ENCODE measurements at places on chromosomes 5 and 9.

GRCh38 chr9:128304971-128305288, 17.3 kb downstream of the TRUB2 start:
- no peak for DNase-seq

DNA sequence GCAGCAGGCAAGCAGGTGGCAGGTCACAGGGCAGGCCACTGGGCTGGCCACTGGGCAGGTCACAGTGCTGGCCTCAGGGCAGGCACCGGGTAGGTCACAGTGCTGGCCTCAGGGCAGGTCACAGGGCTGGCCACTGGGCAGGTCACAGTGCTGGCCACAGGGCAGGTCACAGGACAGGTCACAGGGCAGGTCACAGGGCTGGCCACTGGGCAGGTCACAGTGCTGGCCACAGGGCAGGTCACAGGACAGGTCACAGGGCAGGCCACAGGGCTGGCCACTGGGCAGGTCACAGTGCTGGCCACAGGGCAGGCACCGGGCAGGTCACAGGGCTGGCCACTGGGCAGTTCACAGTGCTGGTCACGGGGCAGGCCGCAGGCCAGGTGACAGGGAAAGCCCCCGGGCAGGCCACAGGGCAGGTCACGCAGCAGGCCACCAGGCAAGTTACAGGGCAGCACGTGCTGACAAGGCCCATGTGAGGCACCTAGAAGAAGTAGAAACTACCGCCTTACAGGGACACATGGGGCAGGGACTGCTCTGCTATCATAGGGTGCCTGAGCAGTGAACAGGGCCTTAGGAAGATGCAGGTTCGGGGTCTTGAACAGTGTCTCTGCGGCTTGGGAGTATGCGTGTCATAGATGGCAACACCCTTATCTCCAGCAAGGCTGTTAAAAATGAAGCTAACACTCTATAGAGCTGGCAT, 18.6 kb upstream of the MED10 start:
- DNase-seq = no peak

DNA sequence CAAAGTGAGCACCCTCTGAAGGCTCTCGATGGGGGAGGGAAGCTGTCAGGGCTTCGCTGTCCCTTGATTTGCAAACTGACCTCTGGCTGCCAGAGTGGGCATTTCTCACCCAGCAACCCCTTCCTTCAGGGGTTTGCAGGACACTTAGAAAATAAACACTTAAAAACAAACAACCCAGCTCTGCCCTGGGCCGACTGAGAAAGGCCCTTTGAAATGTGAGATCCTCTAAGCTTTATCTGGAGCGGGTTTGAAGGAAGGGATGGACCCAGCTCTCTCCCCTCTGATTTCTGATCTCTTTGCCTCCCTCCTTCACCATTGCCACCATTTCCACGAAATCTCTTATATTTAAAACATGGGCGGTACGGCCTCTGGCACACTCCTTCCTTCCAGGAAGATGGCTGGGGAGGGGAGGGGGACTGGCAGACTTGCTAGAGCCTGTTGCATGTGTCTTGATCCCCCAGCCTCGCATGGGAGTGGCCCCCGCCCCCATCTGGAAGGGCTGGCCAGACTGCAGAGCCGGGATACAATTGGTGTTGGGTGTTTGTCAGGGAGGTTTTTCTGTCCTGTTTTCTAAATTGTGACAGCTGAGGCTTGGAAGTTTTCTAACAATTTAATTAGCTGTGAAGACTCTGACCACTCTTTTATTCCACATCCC, 20.2 kb downstream of the OLFM1 start:
- DNase-seq = no peak

- no peak for DNase-seq
Observed at GRCh38 chr5:128637031-128637430, 99.0 kb upstream of the FBN2 start.

GRCh38 chr9:112617371-112617770, 100.5 kb downstream of the INIP start:
- DNase-seq = no peak

- DNase-seq = no peak
Observed at GRCh38 chr5:150567031-150567717, 59.2 kb downstream of the NDST1 start.

DNA sequence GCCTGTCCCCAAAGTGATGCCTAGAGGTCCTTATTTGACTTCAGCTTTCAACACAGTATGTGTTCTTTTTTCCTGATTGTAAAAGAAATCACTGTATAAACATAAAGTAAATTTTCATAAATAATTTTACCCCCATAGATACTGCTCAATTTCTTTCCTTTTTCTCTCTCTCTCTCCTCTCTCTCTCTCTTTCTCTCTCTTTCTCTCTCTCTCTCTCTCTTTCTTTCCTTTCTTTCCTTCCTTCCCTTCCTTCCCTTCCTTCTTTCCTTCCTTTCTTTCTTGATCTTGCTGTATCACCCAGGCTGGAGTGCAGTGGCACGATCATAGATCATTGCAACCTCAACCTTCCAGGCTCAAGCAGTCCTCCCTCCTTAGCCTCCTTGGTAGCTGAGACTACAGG, 64.8 kb downstream of the PDZD2 start:
- DNase-seq = no peak

DNA sequence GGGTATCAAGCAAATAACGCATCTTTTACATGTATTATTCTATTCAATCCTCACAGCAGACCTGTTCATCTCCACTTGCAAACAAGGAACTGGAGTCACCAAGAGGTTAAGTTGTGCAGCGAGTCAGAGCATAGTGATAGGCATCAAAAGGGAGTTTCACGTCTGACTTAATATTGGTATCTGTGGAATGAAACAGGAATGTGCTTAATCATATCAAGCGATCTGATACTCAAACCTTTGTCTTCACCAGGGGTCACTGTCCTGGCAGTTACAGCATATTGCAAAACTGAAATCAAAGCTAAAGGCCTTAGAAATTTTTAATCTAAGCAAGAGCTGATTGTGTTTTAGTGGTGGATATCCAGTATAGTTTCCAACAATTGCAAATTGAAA, 271.6 kb downstream of the PLK2 start:
- peak; percentile 69 for DNase-seq

GRCh38 chr5:179763215-179763945, 30.4 kb upstream of the LTC4S start:
- DNase-seq = peak; percentile 68

- DNase-seq = no peak
Observed at GRCh38 chr9:78189461-78189860, 46.4 kb upstream of the CEP78 start.

DNA sequence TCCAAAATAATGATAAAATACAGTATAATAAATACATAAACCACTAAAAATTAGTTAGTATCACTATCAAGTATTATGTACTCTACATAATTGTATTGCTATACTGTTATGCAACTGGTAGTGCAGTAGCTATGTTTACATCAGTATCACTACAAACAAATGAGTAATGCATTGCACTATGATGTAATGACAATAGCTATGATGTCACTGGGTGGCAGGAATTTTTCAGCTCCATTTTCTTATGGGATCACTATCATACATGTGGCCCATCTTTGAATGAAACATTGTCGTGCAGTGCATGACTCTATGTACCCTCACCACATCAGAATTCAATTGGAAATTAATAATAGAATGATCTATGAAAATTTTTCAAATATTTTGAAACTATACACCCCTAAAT, 201.3 kb downstream of the MPDZ start:
- DNase-seq = no peak

DNA sequence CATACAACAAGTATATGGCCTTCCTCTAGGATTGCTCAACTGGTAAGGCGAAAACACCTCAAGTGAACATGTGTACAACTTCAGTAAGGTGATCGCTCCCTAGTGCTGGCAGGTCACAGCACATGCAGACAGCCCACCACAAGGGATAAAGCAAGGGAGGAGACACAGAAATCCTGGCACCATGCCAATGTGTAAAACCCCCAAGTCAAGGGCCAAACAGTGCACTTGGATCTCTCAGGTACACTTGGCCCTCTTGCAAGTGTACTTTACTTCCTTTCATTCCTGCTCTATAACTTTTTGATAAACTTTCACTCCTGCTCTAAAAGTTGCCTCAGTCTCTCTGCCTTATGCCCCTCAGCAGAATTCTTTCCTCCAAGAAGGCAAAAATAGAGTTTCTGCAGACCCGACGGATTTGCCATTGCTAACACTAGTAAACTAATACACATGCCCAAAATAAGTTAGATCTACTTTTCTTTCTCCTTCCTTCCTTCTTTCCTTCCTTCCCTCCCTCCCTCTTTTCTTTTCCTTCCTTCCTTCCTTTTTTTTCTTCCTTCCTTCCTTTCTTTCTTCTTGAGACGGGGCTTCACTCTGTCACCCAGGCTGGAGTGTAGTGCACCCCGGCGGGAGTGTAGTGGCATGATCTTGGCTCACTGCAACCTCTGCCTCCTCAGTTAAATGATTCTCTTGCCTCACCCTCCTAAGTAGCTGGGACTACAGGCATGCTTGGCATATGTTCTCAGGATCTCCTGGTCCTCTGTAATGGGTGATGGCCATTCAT, 6.8 kb upstream of the LNPEP start:
- no peak for DNase-seq

GRCh38 chr5:33068786-33069185, 357.7 kb downstream of the NPR3 start:
- no peak for DNase-seq

- no peak for DNase-seq
Observed at GRCh38 chr9:2043243-2043642, 28.1 kb downstream of the SMARCA2 start.

DNA sequence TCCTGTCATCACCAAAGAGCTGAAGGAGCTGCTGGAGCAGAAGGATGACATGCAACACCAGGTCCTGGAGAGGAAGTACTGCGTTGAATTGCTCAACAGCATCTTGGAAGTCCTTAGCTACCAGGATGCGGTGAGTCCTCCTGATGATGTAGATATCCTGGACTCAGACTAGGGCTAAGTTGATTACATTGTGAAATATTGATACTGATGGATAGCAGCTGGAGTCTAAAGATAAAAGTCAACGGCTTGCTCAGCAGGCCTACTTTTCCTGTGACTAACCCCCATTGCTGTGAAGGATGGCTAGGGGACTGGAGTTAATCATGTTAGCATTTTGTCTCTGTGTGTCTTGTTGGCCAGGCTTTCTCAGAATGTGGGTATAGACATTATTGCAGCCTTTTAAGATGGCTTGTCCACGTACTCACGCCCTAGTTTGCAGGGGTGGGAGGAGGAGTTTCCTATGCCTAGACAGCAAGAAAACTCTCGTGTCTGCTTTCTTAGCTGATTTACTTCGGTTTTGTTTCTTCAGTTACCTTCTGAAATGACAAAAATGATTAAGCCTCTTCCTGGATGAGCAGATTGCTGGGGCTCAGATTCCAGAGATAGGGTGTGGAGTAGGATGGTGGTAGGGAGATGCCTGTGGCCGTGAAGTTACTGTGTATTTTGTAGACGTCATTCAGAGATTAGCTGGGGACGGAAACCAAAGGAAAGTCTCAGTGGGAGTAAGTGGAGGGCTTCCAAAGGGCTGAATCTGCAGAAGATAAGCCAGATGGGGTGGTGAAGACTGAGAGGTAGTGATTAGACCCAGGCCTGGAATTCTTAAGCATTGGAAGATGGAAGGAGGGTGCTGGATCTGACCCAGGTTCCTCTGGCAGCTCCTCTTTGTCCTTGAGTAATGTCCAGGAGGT, 166.3 kb downstream of the DOCK2 start:
- DNase-seq = peak; percentile 100

- no peak for DNase-seq
Observed at GRCh38 chr9:69647804-69648203, 24.4 kb downstream of the APBA1 start.

GRCh38 chr5:78077369-78078068, 217.0 kb downstream of the AP3B1 start:
- DNase-seq = no peak

- DNase-seq = no peak
Observed at GRCh38 chr9:113542006-113542405, 78.5 kb downstream of the RGS3 start.

DNA sequence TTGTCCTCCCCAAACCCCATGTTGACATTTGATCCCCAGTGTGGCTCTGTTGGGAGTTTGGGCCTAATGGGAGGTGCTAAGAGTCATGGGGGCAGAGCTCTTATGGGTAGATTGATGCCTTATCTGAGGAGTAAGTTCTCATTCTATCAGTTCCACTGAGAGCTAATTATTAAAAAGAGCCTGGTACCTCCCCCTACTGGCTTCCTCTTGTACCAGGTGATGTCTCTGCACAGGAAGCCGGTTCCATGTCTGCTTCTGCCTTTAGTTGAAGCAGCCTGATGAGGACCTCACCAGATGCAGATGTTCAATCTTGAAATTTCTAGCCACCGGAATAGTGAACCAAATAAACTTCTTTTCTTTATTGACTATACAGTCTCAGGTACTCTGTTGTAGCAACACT, 10.8 kb downstream of the GABRB2 start:
- DNase-seq = no peak

- DNase-seq = no peak
Observed at GRCh38 chr5:53008751-53009150, 19.6 kb downstream of the ITGA2 start.

DNA sequence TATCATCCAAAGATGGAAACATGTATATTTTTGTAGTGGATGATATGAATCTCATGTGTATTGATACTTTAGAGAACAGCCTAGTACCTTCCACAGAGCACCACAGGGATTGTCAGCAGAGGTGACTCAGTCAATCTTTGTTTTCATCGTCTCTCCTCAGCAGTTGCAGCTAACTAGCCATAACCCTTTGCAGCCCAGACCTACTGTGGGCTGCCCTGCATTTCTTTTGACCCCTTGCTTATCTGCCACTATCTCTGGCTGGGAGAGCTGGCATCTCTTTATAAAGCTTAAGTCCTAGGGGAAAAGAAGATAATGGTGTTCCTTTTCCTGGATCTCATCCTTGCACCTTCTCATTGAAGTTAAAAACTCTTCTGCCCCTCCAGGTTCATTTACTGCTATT, 28.7 kb downstream of the HMGCR start:
- DNase-seq = no peak

DNA sequence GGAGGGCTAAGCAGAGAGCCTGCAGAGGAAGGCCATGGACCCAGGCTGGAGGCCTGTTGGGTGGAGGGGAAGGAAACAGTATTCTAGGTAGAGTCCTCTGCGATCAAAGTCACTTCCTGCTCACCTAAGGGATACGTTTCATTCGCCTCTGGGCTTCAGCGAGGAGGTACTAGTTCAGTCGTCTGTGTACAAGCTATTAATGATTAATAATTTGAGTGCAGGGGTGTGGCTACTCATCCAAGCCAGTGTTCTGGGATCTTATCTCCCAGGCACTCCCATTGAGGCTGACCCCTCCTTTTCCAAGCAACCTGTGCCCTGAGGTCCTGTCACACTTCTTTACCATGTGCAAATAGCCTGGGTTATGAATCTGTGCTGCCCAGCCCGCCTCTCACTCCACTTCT, 25.2 kb downstream of the RALGPS1 start:
- DNase-seq = no peak

- DNase-seq = no peak
Observed at GRCh38 chr5:1732238-1732941, 67.2 kb downstream of the MRPL36 start.

DNA sequence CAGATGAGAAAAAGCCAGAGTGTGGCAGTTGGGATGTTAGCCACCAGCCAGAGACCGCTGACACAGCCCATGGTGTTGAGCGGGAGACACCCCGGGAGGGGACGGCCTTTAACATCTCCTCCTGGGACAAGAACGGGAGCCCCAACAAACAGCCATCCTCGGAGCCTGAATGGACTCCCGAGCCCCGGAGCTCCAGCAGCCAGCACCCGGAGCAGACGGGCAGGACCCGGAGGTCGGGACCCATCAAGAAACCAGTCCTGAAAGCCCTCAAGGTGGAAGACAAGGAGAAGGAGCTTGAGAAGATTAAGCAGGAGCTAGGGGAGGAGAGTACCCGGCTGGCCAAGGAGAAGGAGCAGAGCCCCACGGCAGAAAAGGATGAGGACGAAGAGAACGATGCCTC, 28.0 kb upstream of the POMT1 start:
- DNase-seq = no peak

Measured in SK-N-DZ (cell line).